ENCODE measurements at places on chromosomes 1 and 21. TPM values are rescaled to one million over a fixed set of nuclear protein-coding genes. Genes with fewer than 3 reads are reported as not detected.
A peak's percentile ranks its signal among the peaks of the same experiment; 100 is the strongest.

- H3K36me3 ChIP-seq = no peaks in the 10 kb centered on the region
- DNase-seq = peak; percentile 35
- H3K27ac ChIP-seq = no peak overlapping the region
- peaks cover 71% of the 10 kb centered on the region for H3K27me3 ChIP-seq
- no peak overlapping the region for H3K4me3 ChIP-seq
These were observed 60.6 kb upstream of the LRRC8B start for GRCh38 chr1:89464008-89464407.

DNA sequence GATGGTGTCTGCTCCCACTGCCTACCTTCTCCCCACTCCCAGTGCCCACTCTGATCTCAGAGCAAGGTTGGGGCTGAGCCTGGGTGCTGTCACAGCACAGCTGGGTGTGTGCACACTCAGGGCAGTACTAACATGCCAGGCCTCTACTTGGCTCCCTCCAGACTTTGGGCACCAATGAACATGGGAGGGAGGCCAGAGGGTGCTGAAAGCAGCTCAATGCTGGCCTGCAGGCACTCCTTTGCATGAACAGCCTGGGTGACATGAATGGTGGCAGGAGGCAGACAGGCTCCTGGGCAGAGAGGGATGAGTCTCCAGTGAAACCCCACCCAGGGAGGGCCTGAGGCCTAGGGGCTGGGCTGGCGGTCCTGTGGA lies 25.8 kb upstream of the DENND1B start:
- DNase-seq = no peak
- no peaks in the 10 kb centered on the region for H3K4me1 ChIP-seq
- H3K27me3 ChIP-seq = peaks cover 11% of the 10 kb centered on the region
- peaks cover 16% of the 10 kb centered on the region for H3K36me3 ChIP-seq

GRCh38 chr21:41571938-41572510 lies 64.1 kb upstream of the TMPRSS2 start:
- no peak for DNase-seq
- no peak overlapping the region for H3K27ac ChIP-seq
- H3K4me3 ChIP-seq = no peak overlapping the region
- peaks cover 3% of the 10 kb centered on the region for H3K27me3 ChIP-seq
- H3K4me1 ChIP-seq = no peaks in the 10 kb centered on the region

DNA sequence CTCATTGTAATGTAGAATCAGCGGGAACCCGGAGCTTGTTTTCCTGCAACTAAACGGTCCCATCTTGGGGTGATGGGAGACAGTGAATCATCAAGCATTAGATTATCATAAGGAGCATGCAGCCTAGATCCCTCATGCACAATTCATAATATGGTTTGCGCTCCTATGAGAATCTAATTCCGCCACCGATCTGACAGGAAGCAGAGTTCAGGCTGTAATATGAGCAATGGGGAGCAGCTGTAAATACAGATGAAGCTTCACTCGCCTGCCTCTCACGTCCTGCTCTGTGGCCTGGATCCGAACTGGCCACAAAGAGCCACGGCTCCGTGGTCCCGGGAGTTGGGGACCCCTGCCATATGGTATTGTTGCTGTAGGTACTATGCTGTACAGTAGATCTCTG lies 1.6 kb downstream of the IFI44 start:
- DNase-seq = peak; percentile 41
- H3K27me3 ChIP-seq = no peaks in the 10 kb centered on the region
- peak overlapping the region; percentile 88 for H3K27ac ChIP-seq
- peak overlapping the region; percentile 98 for H3K4me3 ChIP-seq
- peaks cover 79% of the 10 kb centered on the region for H3K36me3 ChIP-seq

- peaks cover 50% of the 10 kb centered on the region for H3K36me3 ChIP-seq
- DNase-seq = no peak
- peaks cover 75% of the 10 kb centered on the region for H3K4me1 ChIP-seq
- H3K27ac ChIP-seq = peak overlapping the region; percentile 96
These were observed 597 bp upstream of the TRAF3IP3 start for GRCh38 chr1:209755256-209755655.

- H3K4me1 ChIP-seq = no peaks in the 10 kb centered on the region
- H3K27ac ChIP-seq = no peak overlapping the region
- no peak for DNase-seq
- H3K4me3 ChIP-seq = no peak overlapping the region
- no peaks in the 10 kb centered on the region for H3K36me3 ChIP-seq
These were observed 577.8 kb downstream of the KCNT2 start for GRCh38 chr1:196030455-196030854.

DNA sequence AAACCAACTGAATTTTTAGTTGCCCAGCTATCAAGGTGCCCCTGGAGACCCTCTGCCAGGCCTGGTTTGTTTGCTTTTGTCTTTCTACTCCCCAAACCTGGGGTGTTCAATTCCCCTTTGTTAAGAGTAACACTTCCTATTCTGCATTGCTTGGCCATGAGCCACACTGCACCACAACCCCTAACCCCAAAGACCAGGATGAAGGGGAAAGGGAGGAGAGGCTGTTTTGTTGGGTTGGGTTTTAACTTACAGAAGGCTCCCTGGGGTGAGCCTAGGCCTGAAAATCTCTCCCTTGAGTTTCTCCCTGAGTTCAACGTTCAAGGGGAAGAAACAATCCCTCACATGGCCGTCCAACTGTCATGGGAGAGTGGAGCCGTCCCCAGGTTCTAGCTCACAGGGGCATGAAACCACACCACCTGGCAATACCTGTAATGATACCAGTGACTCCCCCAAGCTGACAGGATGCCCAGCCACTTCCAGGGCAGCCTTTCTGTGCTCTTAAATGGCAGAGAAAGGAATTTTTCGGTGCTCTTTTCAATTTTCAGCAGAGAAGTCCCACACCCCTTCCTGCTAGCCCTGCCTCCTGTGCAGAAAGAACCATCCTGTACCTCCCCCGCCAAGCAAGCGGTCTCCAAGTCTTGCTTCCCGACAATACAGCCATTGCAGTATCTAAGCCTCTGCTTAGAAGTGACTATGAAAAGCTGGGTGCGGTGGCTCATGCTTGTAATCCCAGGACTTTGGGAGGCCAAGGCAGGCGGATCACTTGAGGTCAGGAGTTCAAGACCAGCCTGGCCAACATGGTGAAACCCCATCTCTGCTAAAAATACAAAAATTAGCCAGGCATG lies 14.9 kb downstream of the SLC45A3 start:
- H3K4me1 ChIP-seq = peaks cover 2% of the 10 kb centered on the region
- no peak overlapping the region for H3K27ac ChIP-seq
- H3K4me3 ChIP-seq = no peak overlapping the region

Gene BGLAP
- total RNA-seq = 2.7 TPM
